RWPE2 (cell line): ENCODE measurements at places on chromosomes 6 and 20.
A peak's percentile ranks its signal among the peaks of the same experiment; 100 is the strongest.

GRCh38 chr6:130518588-130518987, 152.8 kb downstream of the TMEM200A start:
- no peak for DNase-seq

DNA sequence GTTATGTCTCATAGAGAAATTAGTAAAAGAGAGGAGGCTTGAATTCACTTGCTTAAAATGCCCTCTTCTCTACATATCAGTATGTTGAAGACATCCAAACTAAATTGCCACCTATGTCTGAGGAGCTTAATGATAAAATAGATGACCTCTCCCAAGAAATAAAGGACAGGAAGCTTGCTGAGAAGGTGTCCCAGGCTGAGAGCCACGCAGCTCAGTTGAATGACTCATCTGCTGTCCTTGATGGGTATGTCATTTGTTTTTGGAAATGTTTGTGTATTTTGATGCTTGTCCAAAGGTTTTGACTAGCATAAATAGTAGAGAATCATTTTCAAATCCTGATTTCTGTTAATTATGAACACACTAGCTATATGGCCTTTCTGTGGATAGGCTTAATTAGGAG, 307.7 kb downstream of the ARHGAP18 start:
- DNase-seq, result no peak

DNA sequence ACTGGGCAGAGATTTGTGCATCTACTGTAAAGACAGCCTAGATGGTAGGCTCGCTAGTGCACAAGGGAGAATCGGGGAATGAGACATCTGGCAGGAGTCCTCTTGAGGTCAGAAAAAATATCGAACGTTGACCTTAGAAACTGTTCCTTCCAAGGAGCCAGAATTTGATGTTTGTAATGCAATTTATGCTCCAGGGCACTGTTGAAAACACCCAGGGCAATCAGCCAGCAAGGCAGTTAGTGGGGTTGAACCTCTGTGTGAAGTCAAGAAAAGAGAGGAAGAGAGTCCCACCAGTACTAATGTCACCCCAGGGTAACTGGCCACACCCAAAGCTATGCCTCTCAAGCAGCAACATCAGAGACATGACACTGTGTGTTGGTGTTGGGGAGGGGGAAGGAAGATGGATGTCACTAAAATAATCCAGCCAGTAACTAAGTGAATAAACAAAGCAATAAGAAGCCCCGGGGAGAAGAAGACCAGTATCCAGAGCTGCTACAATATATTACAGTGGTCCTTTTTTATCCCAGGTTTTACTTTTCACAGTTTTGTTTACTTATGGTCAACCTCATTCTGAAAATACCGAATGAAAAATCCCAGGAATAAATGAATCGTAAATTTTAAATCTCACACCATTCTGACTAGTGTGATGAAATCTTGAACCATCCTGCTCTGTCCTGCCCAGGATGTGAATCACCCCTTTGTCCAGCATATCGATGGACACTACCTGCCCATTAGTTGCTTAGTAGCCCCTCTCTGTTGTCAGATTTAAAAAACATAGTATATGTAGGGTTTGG, 32.9 kb upstream of the PDE10A start:
- DNase-seq, result no peak

GRCh38 chr6:95228636-95229035, 348.7 kb upstream of the MANEA start:
- DNase-seq, result no peak

GRCh38 chr6:148432462-148433195, 90.0 kb downstream of the SASH1 start:
- DNase-seq, result no peak

GRCh38 chr6:157221817-157222175, 101.5 kb downstream of the TMEM242 start:
- no peak for DNase-seq

DNA sequence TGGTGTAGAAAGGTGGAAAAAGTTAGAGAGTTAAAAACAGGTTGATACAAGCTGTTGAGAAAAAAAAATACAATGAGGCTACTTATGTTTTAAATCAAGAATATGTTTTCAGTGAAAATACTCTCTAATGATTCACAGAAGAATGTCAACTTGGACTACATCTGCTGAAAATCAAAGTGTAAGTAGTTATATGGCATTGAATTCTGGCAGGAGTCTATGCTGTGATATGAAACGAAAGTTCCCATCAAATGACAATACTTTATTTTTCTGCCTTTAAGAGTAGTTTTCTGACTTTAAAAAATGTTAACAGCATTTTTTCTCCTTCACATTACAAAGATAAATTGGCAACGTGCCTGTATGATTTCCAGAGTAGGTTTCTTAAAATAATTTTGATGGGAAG, 158.3 kb downstream of the EYA4 start:
- DNase-seq, result no peak

DNA sequence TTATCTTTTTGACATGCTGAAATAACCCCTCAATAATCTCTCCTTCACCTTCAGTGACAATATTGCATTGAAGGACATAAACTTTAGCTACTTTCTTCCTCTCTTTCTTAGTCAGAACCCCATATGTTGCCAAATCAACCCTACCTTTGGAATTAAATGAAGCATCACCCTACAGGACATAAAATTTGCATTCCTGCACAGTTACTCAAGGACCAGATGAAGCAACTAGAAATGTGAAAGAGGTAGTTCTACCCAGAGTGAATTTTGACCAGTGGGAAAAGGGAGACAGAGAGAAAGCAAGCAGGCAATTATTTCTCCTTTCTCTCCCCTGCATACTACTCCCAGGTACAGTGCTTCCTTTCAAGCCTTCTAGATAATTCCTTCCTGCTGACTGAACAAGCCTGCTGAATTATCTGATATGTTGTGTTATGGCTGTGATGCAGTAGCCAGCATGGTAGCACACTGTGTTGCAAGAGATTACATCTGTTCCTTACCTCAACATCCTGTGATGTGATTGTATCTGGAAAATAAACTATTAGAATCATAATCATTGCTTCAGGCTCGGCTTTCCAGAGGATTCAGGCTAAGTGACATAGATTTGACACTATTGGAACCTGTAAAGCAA, 16.6 kb downstream of the TENT5A start:
- DNase-seq, result no peak

DNA sequence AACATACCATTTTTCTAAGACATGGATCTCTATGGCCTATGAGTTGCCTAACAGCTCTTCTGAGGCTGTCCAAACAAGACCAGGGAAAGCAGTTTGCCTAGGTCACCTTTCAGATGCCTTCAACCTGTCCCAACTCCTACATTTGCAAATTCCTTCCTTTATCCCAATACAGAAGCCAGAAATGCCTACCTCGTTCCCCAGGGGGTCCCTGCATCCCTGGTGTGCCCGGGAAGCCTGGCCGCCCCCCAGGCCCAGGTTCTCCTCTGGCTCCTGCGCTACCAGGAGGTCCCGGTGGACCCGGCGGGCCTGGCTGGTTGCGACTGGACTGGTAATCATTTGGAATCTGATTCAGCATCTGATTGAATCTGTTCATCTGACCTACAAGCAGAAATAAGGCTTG, 115.9 kb downstream of the COL12A1 start:
- no peak for DNase-seq

DNA sequence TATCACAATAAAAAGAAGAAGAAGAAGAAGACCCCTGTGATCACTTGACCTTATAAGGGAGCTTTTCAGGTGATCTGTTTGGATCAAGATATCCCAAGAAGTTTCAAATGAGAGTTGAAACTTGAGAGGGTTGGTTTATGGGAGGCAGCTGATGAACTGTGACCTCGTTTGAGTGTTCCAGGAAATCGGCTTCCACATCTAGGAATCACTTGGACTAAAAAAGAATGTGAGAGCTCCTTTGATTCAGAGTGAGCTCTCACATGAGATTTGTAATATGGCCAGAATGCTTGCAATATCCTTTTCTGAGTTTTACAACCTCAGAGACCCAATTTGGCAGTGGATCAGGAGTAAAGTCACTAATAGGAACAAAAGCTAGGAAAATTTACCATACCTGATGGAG, 228.1 kb downstream of the ATXN1 start:
- DNase-seq, result no peak

GRCh38 chr20:59994697-59995122, 36.5 kb downstream of the CDH26 start:
- DNase-seq, result peak; percentile 99

DNA sequence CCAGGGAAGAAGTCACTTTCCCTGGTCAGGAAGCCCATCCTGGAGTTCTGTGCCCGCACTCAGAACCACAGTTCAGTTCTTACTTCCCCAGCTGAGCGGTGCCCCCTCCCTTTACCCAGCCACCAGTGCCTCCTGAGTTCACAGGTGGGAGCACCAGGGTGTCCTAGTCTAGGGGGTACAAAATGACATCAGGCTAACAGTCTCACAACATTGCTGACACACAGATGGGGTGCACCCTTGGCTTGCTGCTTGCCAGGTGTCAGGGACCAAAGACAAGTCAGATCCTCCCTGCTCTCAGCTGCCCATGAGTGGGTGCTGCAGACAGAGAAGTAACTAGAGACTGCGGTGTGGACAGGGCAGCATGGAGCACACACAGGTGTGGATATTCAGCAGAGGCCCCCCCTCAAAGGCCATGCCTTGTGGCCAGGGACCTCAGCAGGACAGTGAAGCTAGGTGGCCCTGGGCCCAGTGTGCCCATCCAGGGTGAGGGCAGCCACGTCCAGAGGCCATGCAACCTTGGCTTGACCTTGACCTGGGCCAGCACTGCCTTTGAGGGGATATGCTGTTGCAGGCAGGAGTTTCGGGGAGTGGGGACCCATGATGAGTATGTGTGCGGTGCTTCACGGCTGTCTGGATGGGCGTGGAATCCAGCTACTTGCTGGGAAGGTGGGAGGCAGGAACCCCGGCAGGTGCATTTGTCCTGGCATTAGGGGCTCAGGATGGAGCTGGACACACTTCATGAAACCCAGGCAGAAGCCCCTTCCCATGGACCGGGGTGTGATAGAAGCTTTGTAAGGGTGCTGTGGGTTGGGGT, 110.4 kb upstream of the FRMD1 start:
- DNase-seq, result no peak

DNA sequence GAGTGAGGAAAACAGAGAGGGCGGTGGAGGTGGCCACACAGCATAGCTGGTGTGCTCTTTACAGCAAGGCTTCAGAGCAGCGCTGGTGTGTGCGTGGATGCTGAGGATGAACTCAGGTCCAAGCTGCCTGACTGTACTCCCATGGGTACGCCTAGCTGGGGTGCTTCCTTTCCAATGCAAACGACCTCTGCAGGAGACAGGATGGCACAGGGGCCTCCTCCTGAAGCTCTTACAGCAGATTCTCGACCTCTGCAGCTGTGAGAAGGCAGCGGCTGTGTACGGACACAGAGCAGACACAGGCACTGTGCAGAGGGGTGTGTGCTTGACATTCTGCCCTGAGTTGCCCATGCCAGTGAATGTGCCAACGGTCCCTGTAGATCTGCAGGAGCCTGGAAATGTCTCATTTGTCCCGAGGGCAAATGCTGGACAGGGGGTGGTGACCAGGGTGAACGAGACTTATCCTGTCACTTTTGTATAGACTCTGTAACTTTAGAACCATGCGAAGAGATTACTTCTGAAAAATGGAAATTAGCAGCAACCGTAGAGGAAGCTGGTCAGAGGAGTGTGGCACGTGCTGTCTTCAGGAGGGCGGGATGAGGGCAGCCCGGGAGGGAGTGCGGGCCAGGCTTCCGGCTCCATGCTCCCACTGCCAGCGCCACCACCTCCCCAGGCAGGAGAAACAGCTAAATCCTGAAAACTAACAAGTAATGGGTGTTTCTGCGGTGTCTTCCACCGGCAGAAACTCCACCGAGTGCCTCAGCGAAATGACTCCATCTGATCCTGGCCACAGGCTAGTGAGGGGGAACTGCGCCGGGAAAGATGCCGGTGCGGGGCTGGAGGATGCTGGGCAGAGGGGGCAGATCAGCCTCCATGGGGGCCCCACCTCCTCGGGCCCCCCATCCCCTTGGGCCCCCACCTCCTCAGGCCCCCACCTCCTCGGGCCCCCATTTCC, 120.9 kb upstream of the RPS6KA2 start:
- no peak for DNase-seq

DNA sequence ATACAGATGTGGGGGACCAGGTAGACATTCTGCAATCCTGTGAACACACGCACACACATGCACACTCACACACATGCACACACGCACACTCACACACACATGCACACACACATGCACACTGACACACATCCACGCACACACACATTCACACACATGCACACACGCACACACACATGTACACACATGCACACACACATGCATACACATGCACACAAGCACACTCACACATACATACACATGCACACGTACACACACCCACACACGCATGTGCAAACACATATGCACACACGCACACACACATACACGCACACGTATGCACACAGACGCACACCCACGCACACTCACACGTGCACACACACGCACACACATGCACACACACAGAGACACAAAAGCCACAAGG, 14.3 kb upstream of the GGTLC1 start:
- no peak for DNase-seq

GRCh38 chr6:105137388-105137787, 42.4 kb downstream of the POPDC3 start:
- no peak for DNase-seq

DNA sequence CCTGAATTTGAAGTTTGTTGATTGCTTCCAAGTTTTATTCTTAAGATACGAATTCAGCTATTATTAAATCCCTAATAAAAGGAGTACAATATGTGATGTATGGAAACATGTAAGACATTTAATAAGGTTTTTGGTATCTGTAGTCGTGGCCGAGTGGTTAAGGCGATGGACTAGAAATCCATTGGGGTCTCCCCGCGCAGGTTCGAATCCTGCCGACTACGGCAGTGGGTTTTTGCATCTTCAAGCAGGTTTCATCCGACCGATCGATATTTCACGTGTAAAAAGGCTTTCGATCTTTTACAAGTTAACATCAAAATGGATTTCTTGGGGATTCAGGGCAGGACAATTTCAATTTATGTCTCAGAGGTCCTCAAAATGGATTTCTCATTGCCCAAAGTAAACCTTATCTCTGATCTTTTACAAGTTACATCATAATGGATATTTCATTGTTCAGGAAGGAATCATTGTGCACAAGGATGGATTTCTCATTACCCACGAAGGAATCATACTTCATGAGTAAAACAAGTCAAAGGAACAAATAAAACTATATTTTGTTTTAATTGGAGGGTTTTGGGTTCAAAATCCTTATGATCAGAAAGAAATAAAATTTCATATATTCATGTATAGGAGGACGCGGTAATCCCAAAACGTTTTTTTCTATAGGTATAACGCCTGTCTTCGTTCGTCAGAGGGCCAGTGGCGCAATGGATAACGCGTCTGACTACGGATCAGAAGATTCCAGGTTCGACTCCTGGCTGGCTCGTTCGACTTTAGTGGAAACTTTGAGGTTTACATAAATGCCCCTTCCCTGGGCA, 37.3 kb upstream of the BTN3A2 start:
- no peak for DNase-seq

DNA sequence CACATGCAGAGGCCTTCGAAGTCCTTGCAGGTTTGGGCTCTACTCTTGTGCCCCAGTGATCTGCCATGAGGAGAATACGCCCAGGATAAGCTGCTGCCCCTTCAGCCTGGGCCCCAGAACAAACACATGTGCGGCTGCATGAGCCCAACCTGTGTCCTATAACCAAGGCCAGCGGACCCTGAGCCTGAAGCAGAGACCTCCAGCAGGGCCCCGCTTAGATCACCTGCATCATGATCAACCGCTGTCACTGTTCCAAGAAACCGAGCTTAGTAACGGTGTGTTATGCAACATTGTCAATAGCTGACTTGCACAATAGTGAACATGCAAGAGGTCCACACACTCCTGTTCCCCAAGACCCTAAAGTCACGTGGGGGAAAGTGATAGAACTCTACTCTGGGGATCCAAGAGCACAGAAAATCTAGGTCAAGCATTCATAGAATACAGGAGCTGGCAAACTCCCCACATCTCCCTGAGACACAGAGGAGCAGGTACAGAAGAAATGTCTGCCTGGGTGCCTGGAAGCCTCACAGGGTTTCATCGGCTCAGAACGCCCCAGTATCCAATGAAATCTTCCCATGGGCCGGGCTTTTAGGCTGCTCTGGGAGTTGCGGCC, 136.2 kb downstream of the BMP7 start:
- DNase-seq, result no peak
